ENCODE measurements at places on chromosomes 6 and 20.

GRCh38 chr20:45336530-45337366 is 11.5 kb downstream of the SDC4 start:
- DNase-seq = peak; percentile 71

DNA sequence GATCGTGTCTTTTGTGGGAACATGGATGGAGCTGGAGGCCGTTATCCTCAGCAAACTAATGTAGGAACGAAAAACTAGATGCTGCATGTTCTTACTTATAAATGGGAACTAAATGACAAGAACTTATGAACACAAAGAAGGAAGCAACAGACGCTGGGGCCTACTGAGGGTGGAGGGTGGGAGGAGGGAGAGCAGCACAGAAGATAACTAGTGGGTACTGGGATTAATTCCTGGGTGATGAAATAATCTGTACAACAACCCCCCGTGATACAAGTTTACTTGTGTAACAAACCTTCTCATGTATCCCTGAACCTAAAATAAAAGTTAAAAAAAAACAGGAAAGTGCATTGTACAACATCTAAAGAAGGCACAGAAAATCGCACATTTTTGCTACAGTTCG is 59.0 kb upstream of the TMEM170B start:
- no peak for DNase-seq

DNA sequence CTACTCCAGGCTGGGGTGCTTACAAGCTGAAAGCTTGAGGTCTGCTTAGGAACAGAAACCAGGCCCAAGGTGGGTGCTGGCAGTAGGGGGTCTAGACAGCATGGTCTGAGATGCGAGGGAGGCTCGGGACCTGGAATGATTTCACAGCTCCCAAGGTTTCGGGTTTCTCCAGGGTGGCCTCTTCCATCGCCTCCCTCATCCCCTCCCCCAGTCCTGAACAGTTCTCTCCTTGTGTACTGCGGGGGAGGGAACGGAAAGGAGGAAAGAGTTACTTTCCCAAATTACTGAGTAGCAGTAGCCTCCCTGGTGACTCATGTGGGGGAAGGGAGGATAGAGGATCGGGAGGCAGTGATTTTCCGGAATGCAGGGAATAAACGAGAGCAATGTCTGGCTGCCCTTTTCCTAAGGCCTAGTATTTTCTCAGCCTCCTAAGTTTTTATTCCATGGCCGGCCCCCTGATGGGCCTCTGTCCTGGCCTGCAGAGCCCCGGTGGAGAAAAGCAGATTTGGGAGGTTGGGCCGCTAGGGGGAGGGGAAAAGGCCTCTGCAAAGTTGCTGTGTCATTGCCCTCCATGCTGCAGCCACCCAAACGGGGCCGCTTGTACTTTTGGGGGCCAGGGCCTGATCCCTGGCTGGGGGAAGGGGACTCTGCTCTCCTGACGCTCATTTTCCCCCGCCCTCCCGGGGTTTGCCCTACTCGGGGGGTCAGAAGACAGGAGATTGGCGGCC is 1.5 kb downstream of the BRD2 start:
- peak; percentile 95 for DNase-seq

- no peak for DNase-seq
Observed at GRCh38 chr6:44858998-44859397, 469.1 kb upstream of the RUNX2 start.

DNA sequence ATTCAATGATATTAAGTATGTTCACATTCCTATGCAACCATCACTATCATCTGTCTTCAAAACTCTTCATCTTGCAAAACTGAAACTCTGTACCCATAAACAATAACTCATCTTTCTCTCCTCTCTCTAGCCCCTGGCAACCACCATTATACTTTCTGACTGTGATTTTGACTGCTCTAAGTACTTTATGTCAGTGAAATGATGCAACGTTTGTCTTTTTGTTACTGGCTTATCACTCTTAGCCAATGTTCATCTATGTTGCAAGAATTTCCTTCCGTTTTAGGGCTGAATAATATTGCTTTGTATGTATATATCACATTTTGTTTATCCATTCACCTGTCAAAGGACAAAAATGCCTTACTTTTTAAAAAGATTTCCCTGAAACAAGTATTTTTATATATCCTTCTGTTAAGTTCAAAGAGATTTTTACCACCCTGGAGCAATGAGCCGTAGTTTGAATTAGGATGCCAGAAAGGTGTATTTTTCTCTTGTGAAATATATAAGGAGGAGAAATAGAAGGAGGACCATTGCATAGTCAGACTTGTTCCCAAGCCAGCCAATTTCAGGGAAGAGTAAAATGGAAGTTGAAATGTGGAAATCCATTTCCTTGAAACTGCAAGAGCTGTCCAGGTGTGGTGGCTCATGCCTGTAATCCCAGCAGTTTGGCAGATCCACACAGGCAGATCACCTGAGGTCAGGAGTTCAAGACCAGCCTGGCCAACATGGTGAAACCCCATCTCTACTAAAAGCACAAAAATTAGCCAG is 4.0 kb upstream of the CGAS start:
- DNase-seq = no peak

DNA sequence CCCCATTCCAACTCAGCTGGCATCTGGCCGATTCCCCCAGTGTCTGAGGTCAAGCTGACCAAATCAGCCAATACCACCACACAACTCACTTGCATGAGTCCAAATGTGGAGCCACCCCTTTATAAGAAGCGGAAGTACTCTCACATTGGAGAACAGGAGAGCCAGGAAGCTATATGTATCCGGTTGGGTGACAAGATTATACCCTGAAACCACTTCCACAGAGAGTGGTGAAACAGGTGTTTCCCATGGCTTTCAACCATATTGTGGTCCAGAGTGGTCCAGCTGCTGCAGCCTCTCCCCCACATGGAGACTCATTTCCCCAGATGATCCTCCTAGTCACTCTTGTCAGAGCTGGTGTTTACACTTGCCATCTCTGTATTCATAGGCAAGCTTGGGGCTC is 24.0 kb upstream of the SERINC1 start:
- DNase-seq = no peak

GRCh38 chr6:97218912-97219311 is 64.1 kb downstream of the MMS22L start:
- DNase-seq = no peak

- no peak for DNase-seq
Observed at GRCh38 chr6:42025066-42025844, 25.1 kb upstream of the TAF8 start.

- no peak for DNase-seq
Observed at GRCh38 chr6:142271476-142271875, 30.3 kb upstream of the ADGRG6 start.

- DNase-seq = no peak
Observed at GRCh38 chr6:37106051-37106363, 63.9 kb upstream of the PIM1 start.

- no peak for DNase-seq
Observed at GRCh38 chr6:169903122-169903521, 151.7 kb downstream of the ERMARD start.

GRCh38 chr20:32664012-32664677 is 9.6 kb downstream of the C20orf203 start:
- DNase-seq = no peak

DNA sequence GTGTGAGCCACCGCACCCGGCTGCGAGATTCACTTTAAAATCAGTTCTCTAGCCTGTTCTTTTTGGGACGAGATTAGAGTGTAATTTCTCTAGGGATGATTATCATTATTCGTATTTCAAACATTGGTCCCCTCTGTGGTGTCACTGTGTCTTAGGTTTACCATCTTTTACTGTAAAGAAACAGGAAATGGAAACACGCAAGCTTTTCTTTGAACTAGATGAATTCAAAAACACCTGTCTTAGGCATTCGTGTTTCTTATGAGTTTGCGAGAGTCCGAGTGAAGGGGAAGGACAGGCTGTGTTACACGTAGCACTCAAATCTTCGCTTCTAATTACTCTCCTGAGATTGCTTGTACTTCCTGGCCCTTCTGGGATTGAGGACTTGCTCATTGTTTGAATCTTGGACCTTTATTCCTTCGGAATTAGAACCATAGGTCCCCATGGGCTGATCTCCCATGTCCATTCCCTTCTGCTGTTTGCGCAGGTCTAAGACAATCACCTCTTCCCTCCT is 61.6 kb downstream of the PHACTR2 start:
- no peak for DNase-seq

DNA sequence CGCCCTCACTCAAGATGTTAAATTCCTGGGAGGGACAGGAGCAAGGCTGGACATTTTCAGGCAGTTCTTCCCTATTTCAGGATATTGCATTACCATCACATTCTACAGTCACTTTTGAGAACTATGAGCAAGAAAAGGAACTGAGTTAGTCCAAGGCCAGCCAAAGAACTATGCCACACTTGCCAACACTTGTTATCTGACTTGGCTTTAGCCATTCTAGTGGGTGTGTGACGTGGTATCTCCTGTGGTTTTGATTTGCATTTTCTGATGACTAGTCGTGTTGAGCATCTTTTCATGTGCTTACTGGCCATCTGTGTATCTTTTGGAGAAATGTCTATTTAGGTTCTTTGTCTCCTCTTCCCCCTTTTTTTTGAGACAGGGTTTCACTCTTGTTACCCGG is 12.0 kb downstream of the XRN2 start:
- no peak for DNase-seq

GRCh38 chr6:115899730-115900282 is 160.9 kb downstream of the FRK start:
- DNase-seq = no peak

GRCh38 chr6:29685718-29686326 is 4.9 kb upstream of the ZFP57 start:
- DNase-seq = no peak

- peak; percentile 30 for DNase-seq
Observed at GRCh38 chr6:7841781-7842468, 68.7 kb downstream of the TXNDC5 start.

- no peak for DNase-seq
Observed at GRCh38 chr6:13346245-13346644, 17.9 kb upstream of the TBC1D7 start.

- DNase-seq = no peak
Observed at GRCh38 chr6:80469977-80470376, 363.5 kb downstream of the BCKDHB start.

DNA sequence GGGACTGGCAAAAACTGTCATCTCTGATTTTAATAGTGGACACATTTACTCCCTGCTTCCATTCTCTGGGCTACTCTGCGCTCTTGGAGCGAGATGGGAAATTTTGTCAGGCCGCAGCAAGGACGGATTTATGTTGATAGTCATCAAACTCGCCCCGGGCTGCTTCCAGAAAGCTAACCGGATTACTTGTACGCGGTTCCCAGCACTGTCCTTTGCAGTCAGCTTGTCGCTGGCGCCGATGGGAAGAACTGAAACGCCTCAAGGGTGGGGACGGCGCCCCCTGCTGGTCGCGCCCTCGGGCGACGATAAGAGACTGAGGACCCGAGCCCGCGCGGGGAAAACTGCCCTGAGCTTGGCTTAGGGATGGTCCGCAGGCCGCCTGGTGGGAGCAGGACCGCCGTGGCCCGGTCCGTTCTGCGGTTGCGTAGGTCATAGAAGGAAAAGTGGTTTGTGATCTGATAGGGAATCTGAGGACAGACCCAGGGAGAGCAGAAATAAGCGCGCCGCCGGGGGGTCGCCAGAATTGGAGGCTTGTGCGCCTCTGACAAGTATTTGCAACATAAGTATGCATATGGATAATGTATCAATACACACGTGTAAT is 984 bp upstream of the ABT1 start:
- DNase-seq = no peak

- DNase-seq = peak; percentile 26
Observed at GRCh38 chr6:75065523-75065922, 140.3 kb downstream of the COL12A1 start.

GRCh38 chr6:96110878-96111277 is 95.1 kb downstream of the FUT9 start:
- no peak for DNase-seq

- no peak for DNase-seq
Observed at GRCh38 chr20:50163570-50164317, 10.2 kb upstream of the PEDS1 start.

GRCh38 chr6:127100510-127101140 is 17.8 kb upstream of the RSPO3 start:
- no peak for DNase-seq

GRCh38 chr6:2881423-2881822 is 21.7 kb downstream of the SERPINB9 start:
- DNase-seq = no peak

DNA sequence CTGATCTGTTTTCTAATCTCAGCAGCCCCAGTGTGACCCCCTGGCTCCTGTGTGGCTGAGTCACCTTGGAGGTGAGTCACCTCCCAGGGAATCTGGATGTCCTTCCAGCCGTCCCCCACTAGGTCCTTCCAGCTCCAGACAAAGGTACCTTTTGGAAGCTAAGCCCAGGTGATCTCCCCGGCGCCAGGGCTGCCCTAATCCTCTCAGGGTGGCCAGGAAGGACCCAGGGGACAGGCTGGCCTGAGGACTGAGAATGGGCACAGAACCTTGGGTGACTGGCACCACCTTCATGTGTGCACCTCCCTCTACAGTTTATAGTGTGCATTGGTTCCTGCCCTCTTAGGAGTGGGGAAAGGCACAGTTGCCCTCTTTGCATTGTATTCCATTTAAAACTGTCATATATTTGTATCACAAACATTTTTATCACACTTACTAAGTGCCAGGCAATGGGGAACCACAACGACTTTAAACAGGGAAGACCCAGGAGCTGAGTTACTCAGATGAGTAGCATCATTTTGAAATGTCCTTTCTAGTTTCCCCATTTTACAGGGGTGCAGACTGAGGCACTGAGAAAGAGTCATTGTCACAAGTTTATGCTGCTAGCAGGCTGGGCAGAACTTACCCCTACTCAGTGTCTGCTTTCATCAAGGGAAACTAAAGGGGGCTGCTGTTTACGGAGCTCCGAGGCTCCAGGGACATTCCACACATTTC is 2.6 kb upstream of the BPIFB4 start:
- DNase-seq = no peak

- no peak for DNase-seq
Observed at GRCh38 chr6:41921712-41921998, 356 bp downstream of the BYSL start.

- DNase-seq = no peak
Observed at GRCh38 chr20:19867940-19868371, 109.9 kb downstream of the RIN2 start.

GRCh38 chr6:158648682-158649131 is 1.1 kb upstream of the SYTL3 start:
- peak; percentile 77 for DNase-seq

GRCh38 chr6:147509891-147510290 is 1.4 kb downstream of the SAMD5 start:
- DNase-seq = no peak

GRCh38 chr20:5864873-5865587 is 85.3 kb downstream of the TRMT6 start:
- no peak for DNase-seq

DNA sequence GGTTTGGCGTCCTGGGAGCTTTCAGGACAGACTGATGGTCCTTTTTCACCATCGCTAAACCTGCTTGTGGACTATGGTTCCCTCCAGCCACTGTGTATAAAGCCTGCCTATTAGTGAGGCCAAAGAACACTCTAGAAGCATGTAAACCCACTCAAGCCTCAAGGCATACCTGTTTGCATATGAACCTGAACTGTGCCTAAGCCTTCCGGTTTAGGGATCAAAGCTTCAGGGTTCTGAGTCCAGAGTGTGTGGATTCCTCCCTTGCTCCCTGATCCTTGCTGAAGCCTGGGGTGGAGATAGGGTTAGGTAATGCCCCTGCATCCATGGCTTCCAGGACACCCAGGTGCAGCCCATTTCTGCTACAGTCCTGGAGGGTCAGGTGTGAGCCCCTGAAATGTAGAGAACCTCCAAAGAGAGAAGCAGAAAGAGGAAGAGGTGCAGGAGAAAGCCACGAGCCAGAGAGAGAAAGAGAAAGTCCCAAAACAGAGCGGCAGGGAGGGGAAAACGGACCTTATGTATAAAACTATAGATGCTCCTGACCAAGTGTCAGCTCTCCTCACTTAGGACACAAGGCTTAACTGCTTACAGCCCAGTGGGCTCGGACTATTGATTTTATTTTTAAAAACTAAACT is 93.3 kb downstream of the SCML4 start:
- no peak for DNase-seq
